ENCODE measurements at places on chromosomes 3 and 15.
A peak's percentile ranks its signal among the peaks of the same experiment; 100 is the strongest.

DNA sequence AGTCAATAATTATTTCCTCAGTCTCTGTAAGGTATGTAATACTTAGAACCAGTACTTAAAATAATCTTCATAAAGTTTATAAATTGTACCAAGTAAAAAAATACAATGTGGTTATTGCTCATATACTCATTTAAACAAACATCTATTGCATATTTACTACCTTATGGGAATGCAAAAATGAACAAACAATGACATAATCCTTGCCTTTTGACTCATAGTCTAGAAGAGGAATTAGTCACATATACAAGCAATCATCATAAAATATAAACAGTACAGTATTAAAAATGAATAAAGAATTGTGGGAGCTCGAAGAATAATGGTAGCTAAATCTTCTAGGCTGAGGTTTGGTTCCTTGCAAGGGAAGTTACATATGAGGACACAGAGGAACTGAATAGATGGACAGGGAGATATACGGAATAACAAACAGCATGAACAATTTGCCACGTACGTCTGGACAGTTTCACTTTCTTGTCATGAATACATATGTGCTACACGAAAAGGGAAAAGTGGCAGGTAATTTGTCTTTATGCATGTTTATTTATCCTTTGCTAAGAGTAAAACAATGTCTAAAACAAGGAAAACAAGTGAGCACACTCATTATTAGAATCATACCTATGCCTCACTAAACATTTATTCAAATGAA lies 17.2 kb downstream of the IMPG2 start:
- no peak for DNase-seq

GRCh38 chr3:10758304-10759037 lies 57.6 kb upstream of the SLC6A11 start:
- DNase-seq, result peak; percentile 66

DNA sequence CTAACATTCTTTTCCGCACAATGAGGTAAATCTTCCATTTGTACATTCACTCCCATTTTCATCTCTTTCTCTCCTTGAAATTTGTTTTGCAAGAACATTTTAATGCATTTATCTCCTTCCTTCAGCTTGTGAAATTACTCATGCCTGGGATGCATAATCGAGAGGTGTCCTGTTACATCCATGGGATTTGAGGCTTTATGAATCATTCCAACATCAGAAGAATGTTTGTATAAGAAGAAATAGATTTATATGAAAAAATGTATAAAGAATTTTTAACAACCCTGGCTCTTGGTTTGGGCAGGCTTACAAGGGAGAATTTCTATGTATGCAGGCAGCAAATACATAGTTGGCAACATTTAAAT lies 93.2 kb upstream of the MBNL1 start:
- no peak for DNase-seq

DNA sequence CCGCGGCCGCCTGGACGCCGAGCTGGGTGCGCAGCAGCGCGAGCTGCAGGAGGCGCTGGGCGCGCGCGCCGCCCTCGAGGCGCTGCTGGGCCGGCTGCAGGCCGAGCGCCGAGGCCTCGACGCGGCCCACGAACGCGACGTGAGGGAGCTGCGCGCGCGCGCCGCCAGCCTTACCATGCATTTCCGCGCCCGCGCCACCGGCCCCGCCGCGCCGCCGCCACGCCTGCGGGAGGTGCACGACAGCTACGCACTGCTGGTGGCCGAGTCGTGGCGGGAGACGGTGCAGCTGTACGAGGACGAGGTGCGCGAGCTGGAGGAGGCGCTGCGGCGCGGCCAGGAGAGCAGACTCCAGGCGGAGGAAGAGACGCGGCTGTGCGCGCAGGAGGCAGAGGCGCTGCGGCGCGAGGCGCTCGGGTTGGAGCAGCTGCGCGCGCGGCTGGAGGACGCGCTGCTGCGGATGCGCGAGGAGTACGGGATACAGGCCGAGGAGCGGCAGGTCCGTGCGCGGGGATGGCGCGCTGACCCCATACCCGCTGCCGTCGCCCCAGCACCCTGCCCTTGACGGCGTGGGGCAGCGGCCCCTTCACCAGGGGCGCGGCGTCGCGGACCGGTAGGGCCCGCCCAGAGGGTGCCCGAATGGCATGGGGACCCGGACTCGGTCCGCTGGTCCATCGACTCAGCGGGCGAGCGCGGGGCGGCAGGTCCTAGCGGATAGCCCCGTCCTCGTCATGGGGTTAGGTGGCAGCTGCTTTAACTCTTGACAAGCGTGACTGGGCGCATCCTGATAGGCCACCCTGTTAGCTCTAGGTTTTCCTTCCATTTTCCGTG lies 848 bp downstream of the SYNM start:
- peak; percentile 3 for DNase-seq

GRCh38 chr3:85074003-85074402 lies 115.2 kb downstream of the CADM2 start:
- no peak for DNase-seq

GRCh38 chr3:80018375-80018774 lies 250.6 kb upstream of the ROBO1 start:
- DNase-seq, result no peak

DNA sequence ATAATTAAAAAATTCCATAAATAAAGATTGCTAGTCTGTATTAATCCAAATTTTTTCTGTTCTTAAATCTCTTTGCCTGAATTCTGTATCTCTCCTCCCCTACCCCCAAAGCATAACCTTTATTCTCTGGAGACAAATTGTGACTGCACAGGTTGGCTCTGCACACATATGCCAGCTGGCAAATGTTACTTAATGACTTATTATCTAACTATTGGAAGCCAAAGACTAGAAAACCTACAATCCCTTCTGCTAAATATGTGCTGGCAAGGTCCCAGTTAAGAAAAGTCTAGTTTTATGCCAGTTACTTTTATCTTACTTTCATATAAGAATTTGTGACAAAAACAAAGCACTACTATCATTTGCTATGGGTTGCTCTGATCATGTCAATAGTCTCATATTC lies 569.3 kb downstream of the MECOM start:
- no peak for DNase-seq

DNA sequence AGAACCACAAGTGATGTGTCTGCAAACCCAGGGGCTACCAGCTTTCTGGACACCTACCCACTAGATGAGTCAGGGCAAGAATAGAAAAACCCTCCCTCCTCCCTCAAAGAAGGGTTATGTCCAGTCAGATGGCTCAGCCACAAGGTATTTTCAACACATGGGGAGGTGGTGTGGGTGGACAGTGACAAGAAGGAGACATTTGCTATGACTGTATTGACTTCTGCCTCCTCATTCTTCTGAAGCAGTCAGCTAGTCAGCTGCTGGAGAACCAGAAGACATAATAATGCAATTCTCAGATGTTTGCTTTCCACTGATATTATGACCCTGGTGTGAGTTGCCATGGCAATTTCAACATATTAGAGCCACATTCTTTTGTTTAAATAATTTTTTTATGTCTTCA lies 66.7 kb upstream of the GOLGA8B start:
- DNase-seq, result no peak

DNA sequence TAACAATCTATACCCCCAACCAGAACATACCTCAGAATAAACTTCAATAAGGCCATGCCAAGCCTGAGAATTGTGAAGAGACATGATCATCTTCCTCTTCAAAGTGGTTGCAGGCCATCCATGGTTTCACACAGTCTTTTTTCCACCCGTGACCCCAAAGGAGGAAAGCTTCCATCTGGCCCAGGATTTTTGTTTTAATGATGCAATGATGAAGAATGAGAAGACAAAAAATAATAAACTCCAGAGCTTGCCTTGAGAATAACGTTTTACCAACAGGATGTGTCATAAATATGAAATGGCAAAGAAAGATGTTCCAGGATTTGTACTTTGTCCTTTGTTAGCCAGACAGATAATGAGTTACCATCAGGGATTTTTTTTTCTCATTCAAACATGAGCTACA lies 201.9 kb downstream of the WNT5A start:
- no peak for DNase-seq

GRCh38 chr3:22982981-22983587 lies 220.0 kb upstream of the UBE2E2 start:
- DNase-seq, result no peak

- DNase-seq, result no peak
These were observed 14.6 kb upstream of the NRROS start for GRCh38 chr3:196624907-196625306.

GRCh38 chr3:187130346-187131066 lies 8.8 kb downstream of the RPL39L start:
- DNase-seq, result no peak

DNA sequence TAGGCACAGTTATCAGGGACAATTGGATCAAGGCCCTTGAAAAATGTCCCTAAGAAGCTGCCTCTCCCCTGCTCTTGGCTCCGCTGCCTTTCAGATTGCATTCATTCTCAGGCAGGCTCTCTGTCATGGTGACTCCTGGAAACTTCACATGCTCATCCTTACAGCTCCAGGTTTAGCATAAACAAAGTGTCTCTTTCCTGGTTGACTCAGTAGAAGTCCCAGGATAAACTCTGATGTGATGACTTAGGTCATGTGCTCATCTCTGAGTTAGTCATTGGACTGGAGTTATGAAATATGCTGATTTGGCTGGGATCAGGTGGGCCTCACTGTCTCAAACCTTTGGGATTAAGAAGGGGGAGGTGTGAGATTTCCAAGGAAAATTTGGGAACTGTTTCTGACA lies 243.8 kb downstream of the ZNF621 start:
- DNase-seq, result no peak

DNA sequence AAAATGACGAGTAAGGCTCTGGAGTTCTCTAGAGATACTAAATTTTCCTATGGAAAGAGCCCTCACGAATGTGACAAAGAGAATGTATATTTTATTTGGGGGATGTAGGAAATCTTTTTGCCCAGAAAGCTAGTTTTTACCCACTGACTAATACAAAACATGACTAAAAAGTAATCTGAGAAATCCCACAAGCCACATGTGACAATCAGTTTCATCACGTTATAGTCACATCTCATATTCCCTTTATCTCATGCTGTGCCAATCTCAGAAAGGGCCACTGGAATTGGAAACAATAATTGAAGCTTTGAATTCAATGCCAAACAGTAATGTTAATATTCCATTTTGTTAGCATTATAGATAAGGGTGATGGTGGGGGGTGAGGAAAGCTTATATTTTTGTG lies 509.0 kb upstream of the GOLIM4 start:
- no peak for DNase-seq

DNA sequence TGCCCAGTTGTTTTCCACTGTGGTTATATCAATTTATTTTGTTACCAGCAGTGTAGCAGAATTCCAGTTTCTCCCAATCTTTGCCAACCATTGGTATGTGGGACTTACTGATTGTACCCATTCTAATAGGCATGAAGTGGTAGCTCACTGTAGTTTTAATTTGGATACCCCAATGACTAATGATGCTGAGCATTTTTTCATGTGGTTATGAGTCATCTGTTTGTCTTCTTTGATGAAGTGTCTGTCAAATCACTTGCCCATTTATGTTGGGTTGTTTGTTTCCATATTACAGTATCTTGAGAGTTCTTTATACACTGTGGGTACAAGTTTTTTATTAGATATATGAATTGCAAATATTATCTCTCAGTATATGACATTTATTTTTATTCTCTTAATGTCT lies 644.3 kb downstream of the NR2F2 start:
- DNase-seq, result no peak

DNA sequence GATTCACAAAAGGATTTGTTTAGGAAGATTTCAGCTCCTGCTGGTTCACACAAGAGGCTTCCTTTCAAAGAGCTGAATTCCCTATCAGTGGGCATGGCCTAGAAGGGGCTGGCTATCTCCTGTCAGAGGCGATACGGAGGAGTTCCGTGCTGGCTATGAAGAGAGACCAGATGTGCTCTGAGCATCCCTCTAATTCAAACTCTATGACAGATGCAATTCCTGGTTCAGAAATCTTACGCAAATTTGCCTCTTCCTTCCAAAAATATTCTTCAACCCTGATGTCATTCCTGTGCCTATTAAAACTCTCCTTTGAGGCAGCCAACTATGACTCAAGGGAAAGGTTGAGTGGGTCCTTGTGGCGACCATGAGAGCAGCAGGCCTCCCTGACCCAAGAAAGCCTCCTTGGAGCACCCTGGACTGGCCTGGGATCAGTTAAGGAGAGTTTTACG lies 139.3 kb upstream of the HES1 start:
- no peak for DNase-seq

DNA sequence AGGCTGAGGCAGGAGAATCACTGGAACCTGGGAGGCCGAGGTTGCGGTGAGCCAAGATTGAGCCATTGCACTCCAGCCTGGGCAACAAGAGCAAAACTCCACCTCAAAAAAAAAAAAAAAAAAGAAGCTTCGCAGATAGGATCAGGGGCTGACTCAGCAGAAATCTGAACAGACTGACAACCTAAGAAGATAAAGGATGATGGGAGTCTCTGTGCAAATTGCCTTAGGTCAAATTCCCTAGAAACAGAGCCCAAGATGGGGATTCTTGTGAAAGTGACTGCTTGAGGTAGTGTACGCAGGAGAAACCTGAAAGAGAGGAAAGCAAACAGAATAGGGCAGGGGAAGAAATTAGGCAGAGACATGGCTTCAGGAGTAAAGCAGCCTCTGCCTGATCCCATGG lies 160.8 kb upstream of the LRIG1 start:
- no peak for DNase-seq

DNA sequence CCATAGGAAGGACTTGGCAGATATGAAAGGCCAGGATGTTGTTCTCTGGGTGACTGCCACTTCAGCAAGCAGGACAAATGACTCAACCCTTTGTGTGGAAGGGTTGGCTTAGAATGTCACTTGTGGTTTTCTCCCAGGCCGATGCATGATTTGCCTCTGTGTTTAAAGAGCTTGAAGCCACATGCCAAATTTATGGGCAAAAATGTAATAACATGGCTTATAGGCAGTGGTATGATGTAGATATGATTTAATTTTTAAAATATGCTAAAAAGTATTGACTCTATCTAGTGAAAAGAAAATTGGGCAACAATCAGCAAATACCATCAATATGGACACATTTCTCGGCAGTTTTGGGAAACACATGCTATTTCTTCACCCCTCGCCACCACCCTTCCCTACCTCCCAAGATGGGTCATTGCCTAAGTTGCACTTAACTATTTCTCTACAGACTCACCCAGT lies 114.6 kb downstream of the CYP19A1 start:
- no peak for DNase-seq

- peak; percentile 73 for DNase-seq
These were observed 38.9 kb upstream of the CLRN1 start for GRCh38 chr3:151011427-151011826.

- DNase-seq, result no peak
These were observed 28.5 kb downstream of the RTP4 start for GRCh38 chr3:187396661-187397060.

GRCh38 chr15:85718271-85718971 lies 76.3 kb downstream of the KLHL25 start:
- DNase-seq, result no peak

DNA sequence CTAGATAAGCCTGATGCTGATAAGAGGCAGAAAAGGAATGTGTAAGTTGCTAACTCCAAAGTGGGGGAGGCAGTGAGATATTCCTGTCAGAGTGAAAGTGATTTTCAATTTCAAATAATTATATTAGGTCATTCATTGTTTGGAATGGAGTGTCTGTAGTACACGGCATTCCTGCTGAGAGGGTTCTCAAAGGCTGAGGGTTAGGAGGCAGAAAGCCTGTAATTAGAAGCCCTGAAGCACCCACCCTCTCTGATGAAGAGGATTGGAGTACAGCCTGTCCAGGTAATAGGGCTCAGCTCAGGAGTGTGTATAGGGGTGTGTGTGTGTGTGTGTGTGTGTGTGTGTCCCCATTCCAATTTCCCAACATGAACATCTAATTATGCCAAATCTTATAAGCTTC lies 486.8 kb downstream of the MAGI1 start:
- no peak for DNase-seq

All from NCI-H2081 treated with DMSO at 0.1 percent for 48 hours (cell line).